ENCODE measurements at places on chromosomes 3 and 15.

DNA sequence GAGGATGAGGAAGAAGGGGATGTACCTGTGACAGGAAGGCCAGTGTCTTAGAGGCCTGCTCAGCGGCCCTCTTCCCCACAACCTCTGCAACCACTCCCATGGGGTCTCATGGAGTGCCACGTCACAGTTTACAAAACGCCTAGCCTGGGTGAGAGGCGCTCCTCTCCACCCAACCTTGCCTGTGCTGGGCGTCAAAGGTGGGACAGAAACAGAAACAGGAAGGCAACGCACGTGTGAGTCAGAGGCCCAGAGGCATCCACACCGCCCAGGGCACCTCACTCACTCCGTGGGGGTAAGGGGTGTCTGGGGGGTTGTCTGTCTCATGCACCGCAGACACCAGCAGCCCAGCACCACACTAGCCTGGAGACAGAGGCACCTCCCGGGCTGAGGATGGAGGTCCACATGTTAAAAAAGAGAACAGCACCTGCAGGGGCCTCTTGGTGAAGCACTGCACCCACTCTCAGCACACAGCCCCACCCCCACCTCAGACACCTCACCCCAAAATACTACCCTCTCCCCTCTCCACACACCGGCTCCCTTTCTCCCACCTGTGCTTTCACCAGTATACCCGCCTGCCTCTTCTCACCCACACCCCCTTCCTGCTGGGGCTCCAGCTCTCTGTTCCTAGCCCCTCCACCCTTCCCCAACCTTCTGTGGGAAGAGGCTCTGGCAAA is 4.7 kb upstream of the CALML4 start:
- no peak for DNase-seq

- DNase-seq = no peak
Observed at GRCh38 chr3:14253707-14254382, 75.2 kb downstream of the LSM3 start.

DNA sequence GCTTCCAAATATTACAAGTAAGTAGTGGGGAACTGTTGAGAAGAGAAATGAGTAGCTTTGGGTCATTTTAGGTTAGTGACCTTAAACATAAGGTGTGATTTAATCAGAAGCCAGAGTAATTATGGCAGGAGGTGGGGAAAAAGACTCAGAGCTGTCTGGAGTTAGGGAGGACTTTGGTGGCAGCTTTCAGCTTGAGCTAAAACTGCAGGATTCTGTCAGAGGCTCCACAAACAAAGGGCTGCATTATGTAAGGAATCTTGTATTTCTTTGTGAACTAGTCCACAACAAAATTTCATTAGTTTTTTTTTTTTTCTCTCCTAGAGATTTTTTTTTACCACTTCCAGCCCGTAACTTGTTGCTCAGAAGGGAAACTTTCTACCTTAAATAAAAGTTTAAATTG is 345.3 kb downstream of the TIGIT start:
- DNase-seq = no peak

- DNase-seq = no peak
Observed at GRCh38 chr3:147210676-147211075, 195.7 kb downstream of the ZIC4 start.

DNA sequence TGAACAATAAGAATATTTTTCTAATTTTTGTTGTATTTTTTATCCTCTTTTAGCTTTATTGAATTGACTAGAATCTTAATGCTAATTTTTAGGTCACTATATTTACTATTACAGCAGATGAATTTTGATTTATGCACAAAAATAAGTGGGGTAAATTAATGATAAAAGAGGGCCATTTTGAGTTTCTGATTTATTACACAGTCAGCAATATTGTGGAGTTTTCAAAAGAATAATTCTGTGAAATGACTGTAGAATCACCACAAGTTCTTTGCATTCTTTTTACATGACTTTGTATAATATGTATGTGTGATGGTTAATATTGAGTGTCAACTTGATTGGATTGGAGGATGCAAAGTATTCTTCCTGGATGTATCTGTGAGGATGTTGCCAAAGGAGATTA is 812.4 kb upstream of the DPPA4 start:
- no peak for DNase-seq

GRCh38 chr15:77021088-77021481 is 26.2 kb downstream of the PSTPIP1 start:
- no peak for DNase-seq
